ENCODE measurements at places on chromosomes 4 and X.

GRCh38 chr4:7823416-7823824 lies 116.2 kb downstream of the AFAP1 start:
- DNase-seq, result no peak

GRCh38 chr4:41587286-41587685 lies 49.3 kb downstream of the LIMCH1 start:
- DNase-seq, result no peak

- DNase-seq, result no peak
Measured at GRCh38 chr4:128542047-128542446, 254.4 kb upstream of the PGRMC2 start.

DNA sequence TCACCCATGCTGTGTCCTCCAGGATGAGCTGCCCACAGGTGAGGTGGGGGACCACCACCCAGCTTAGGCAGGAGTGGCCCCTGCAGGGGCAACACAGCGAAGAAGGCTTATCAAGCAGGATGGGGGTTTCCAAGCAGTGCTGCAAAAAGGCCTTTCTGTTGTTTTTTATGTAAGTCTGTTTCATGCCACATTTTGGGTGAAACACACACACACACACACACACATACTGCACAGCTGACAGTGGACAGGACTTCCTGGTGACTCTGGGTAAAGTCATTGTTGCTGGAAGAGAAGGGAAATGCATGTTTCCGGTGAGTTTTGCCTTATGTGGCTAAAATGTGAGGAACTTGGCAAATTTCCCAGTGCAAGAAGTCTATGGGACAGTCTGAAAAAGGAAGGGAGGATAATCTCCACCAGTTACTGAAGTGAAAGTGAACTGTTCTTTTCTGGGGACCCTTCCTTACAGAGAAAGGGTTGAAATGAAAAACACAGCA lies 119.2 kb downstream of the IRF2 start:
- peak; percentile 67 for DNase-seq

GRCh38 chr4:170248029-170248428 lies 158.3 kb upstream of the AADAT start:
- DNase-seq, result no peak

- DNase-seq, result no peak
Measured at GRCh38 chr4:157888281-157888680, 284.5 kb downstream of the GASK1B start.

DNA sequence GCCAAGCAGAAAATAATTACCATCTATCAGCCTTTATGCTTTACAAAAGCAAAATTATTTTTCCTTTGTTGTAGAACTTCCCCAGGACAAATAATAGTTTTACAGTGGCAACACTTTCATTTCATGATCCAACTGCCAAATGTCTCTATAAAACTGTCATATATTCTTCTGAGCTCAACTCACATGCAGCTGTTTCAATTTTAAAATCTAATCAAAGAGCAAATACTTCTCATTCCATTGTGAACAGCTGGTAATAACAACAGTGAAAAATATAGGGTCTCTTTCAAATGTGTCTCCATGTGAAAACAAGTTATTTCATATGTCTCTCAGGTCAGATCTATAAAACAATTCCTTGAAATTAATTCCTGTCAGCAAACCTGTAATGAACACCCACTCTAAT lies 270.6 kb upstream of the SLC7A11 start:
- no peak for DNase-seq

- DNase-seq, result no peak
Measured at GRCh38 chrX:30673884-30674598, 20.8 kb downstream of the GK start.

DNA sequence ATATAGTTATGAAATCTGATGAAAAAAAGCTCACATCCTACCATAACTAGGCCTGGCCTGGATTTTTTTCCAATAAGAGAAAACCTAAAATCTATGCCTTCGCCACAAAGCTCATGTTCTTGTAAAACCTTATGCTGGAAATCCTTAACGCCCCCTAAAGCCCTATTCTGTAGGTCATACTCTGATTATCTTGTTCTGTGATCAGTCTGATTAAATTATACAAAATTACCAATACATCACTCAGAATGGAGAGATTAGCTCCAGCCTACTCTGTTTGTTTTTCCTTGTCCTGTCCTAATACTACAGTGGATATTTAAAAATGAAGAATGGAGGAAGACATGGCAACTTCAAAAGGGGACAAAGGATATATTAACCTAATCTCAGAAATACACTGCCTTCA lies 7.2 kb downstream of the ZNF827 start:
- no peak for DNase-seq

GRCh38 chrX:112051576-112051975 lies 31.0 kb downstream of the TRPC5 start:
- no peak for DNase-seq

DNA sequence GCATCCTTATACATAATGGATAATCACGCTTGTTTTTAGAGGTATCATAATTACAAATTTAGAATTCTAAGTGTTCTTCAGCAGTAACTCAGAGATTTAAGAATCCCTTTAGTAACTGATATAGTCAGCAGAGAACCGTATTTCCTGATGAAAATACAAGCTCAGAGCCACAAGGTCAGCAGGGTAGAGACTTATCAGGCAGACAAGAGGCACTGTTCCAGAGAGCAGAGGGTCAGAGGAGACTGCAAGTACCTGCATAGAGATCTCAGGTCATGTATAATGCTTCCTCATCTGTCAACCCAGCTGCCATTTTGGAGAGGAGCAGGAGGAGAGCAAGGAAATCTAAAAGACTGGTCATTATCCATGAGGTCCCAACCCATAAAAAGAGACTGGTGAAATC lies 787.1 kb upstream of the FTHL17 start:
- no peak for DNase-seq

DNA sequence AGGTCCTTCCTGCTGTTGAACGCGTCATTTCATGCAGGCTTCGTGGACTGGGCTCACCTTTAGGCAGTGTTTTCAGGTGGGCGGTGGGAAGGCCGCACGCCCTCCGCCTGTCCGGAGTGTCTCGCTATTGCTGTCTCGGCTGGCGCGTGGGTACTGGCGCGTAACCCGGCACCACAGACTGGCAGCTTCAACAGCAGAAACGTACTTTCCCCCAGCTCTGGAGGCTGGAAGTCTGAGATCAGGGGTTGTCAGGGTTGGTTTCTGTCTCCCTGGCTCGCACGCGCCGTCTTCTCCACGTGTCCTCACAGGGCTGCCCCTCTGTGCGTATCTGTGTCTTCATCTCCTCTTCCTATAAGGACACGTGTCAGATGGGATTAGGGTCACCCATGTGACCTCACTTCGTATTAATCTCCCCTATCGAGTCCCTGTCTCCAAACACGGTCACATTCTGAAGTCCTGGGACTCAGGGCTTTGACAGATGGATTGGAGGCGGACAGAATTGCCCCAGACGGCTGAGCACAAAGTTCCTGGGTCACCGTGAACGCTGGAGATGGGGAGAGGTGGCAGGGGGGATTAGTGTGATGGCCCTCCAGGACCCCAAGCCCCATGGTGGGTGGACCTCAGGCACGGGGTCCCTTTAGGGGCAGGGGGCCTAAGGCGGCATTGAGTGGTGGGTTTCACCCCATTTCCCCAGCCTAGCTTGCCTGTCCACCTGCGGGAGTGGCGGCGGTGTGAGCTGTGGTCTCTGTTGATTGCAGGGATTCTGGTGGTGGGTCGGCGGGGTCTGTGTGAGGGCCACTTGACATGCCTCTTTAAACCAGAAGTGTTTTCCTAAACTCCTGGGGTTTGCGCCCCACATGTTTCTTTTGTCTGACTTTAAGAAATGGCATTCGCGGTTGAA lies 83.4 kb upstream of the LRPAP1 start:
- no peak for DNase-seq

GRCh38 chrX:134469486-134469885 lies 9.5 kb downstream of the HPRT1 start:
- no peak for DNase-seq

- DNase-seq, result no peak
Measured at GRCh38 chrX:72253686-72254085, 14.9 kb upstream of the ERCC6L start.

DNA sequence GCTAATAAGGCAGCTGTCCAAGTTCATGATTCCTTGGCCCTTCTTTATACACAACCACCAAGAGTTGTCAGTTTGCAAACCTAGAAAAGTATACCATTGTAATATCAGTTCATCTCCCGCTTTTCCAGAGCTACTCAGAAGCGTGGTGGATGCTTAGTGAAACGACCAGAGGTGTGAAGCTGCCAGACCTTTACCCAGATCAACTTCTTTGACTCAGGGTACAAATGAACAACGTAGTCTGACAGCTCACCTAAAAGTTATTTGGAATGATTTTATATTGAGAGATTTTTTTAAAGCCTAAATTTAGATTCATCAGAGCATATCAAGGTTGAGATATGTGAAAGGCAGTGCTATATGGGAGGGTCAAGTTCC lies 169.7 kb downstream of the CBR4 start:
- DNase-seq, result no peak

DNA sequence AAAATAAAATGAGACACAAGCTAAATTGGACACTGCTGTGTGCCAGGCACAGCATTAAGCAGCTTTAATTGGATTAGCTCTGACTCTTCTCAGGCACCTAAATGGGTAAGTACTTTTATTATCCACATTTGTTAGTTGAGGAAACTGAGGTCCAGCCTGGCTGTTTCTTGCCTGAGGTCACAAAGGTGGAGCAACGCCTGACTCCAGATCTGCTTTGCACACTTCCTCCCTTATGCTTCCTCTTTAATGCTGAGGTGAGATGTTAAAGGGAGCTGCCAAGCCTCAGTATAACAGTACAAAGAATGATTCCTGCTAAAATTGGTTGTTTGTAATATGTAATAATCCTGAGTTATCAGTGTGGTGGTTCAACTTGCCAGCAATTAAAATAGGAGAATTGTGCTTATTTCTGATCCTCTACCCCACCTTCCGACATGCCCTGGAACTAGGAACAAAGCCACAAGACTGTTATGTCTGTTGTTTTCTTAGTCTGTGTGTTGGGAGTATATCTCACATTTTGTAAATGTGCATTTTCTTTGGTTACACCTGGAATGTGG lies 74.4 kb downstream of the AFF1 start:
- DNase-seq, result no peak

GRCh38 chrX:46374371-46374770 lies 170.8 kb downstream of the ZNF674 start:
- no peak for DNase-seq

DNA sequence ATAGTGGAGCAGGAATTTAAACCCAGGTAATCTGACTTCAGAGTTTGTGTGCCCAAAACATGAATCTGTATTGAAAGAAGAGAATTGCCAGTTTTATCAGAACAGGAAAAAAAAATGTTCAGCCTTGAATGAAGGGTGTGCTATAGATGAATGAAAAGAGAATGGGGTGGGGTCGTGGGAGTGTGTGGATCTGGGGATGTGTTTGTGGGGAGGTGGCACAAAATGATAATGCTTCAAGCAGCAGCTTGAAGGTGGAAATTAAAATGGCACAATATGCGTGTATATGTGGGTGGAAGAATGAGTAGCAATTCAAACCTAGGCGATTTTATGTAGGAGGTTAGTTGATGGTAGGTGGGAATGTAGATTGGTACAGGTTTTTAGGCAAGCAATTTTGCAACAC lies 122.2 kb downstream of the IL1RAPL1 start:
- no peak for DNase-seq

GRCh38 chr4:121873604-121874003 lies 3.3 kb upstream of the BBS7 start:
- no peak for DNase-seq

GRCh38 chr4:25021216-25021615 lies 9.5 kb downstream of the LGI2 start:
- no peak for DNase-seq

- peak; percentile 37 for DNase-seq
Measured at GRCh38 chr4:41287852-41288251, 31.1 kb downstream of the UCHL1 start.

DNA sequence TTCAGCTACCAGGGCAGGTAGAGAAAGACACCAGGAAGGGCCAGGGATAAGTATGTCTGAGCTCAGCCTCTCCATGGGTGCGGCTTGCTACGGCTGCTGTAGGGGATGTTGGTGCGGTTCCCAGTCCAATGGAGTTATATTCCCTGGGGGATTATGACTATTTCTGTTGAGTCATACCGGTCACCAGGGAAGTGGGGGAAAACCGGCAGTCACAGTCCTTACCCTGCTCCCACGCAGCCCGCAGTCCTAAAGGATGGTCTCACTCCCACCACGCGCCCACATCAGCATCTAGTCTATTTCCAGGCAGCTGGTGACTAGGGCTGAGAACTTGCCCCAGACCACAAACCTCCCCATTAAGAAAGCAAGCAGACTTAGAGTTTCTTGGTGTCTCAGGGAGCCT lies 191.6 kb downstream of the VEGFC start:
- DNase-seq, result no peak

DNA sequence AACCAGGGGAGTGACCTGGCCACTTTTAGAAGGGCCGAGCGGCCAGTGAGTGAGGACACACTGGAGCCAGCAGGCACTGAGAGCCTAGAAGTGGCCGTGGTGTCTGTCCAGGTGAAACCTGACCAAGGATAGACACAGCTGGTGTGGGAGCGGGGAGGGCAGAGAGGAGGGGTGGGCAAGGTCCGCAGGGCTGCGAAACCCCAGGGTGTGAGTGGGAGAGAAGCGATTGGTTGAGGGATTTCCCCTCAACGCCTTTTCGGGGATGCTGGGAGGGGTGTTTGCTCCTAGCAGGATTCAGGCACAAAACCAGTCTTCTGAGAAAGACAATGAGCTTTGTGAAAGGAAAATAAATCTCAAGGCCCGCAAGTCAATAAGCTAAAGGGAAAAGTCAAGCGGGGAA lies 33.2 kb upstream of the ARSD start:
- no peak for DNase-seq

DNA sequence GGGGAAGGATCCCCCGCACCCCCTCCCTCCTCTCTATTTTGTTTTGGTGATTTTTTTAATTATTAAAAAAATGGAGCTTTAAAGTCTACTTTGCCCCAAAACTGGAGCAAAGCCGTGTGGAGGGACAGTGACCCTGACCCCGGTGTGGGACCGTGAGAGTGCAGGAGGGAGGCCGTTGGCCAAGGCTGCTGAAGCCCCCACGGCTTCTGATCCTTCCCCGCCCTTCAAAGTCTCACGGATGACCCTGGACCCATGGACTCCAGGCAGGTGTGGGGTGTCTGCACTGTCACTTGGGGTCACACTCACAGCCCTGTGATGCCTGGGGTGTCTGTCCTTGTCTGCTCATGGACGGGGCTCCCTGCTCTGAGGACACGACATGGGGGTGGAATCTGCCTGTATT lies 133.3 kb downstream of the CPZ start:
- DNase-seq, result no peak

DNA sequence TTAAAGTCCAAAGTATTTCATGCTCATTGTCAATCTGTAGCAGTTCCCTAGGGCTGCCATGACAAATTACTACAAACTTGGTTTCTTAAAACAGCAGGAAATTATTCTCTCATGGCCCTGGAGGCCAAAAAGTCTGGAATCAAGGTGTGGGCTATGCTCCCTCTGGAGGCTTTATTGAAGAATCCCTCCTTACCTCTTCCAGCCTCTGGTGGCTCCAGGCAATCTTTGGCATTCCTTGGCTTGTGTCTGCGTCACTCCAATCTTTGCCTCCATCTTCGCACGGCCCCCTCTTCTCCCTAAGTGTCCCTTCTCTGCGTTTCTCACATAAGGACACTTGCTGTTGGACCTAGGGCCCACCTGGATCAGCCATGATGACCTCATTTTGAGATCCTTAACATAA lies 170.4 kb downstream of the SMIM20 start:
- no peak for DNase-seq
